ENCODE measurements at places on chromosomes 6 and 20.

- DNase-seq: no peak
These were observed 77.2 kb upstream of the EPHA7 start for GRCh38 chr6:93496548-93496947.

DNA sequence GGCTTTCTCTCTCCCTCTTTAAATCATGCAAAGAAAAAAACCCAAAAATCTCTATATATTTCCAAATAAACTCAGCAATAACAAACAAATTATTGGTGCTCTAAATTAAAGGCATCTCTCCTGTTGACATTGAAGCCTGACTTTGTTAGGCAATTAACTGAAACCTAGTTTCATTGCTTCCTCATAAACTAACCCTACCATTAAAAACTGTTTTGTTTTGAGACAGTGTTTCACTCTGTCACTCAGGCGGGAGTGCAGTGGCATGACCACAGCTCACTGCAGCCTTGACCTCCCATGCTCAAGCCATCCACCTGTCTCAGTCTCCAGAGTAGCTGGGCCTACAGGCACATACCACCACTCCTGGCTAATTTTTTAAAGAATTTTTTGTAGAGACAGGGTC, 34.9 kb downstream of the PIGU start:
- no peak for DNase-seq

DNA sequence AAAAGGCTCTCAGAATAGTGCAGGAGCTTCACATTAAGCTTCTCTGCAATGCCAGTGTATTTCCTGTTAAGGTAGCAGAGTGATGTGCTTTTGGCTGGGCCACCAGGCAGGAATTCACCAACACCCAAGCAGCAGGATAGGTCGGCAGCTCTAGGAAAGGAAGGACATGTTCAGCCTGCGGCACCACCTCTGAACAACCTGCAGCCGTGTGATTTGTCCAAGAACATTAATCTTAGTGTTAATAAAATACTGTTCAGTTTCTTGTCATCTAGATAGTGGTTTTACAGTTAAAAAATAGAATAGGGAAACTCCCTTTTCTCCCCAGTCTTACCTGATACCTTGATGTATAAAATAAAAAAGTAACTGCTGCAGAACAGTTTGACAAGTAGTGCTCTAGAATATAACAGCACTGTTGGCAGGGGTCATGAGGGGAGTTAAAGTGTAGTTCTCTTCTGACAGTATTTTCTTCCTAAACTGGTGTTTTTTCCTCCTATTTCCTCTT, 18.8 kb downstream of the ZNF292 start:
- DNase-seq: no peak

DNA sequence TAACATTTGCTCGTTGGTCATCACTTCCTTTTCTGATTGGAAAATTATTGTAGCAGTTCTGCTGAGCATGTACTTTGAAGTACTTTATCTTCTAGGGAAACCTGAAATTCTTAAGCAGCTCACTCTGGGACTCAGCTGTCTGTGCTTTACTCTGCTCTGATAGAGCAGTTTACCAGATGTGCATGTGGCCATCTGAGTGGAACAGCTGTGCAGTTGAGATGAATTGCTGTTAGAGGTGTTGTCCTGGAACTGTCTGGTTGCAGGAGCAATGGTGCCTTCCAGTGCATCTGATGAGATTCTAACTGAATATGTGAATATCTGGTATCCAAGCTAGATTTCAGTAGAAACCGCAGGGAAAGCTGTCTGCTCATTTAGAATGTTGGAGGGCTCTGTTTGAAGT, 27.2 kb downstream of the PANK2 start:
- DNase-seq: no peak

- no peak for DNase-seq
These were observed 203.6 kb downstream of the PLCB1 start for GRCh38 chr20:8335495-8336195.

DNA sequence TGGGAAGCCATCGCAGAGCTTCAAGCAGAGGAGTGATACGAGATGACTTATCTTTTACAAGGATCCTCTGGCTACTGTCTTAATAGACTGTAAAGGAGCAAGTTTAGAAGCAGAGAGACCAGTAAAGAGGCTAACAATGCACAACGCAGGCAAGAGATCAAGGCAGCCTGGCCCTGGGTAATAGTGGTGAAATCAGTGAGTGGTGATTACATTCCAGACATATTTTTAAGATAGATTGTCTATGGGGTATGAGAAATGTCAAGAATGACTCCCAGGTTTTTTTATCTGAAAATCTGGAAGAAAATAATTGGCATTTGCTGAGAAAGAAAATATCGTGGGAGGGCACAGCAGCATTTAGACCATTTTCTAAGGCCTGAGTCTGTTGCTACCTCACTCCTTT, 213.6 kb upstream of the HTR1E start:
- DNase-seq: peak; percentile 3

- DNase-seq: no peak
These were observed 235.2 kb upstream of the ASCC3 start for GRCh38 chr6:101116337-101116736.

DNA sequence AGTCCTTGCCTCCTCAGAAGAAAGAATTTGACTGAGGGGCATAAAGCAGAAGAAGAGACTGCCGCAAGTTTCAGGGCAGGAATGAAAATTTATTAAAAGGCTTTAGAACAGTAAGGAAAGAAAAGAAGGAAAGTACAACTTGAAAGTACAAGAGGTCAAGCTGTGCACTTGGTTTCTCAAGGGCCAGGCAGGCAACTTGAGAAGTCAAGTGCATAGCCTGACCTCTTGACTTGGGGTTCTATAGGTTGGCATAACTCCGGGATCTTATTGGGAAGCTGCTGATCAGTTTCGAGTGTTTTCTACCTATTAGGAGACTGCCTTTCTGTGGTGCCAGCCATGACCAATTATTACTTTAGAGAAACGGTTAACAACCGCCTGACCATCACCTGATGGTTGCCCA, 237.0 kb upstream of the RGS17 start:
- no peak for DNase-seq

DNA sequence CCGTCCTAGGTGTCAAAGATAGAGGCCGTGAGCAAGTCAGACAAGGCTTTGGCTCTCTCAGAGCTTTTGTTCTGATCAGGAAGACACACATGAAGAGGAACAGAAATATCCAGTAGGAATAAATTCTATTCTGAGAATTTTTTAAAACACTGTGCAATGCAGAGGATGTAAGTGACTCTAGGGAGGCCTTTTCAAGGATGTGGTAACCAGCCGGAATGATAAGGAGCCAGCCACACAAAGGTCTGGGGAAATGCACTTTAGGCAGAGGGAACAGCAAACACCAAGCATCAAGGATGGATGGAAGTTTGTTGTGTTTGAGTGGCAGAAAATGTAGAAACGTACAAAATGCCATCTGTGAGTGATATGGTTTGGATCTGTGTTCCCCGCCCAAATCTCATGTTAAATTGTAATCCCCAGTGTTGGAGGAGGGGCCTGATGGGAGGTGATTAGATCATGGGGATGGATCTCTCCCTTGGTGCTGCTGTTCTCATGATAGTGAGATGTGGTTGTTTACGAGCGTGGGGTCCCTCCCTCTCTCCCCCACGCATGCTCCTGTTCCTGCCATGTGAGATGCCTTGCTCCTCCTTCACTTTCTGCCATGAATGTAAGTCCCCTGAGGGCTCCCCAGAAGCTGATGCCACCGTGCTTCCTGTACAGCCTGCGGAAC, 93.6 kb upstream of the CDYL start:
- DNase-seq: peak; percentile 20

- DNase-seq: no peak
These were observed 142.8 kb downstream of the VEGFA start for GRCh38 chr6:43912598-43913371.

GRCh38 chr6:143236151-143236798, 175.6 kb downstream of the AIG1 start:
- no peak for DNase-seq

DNA sequence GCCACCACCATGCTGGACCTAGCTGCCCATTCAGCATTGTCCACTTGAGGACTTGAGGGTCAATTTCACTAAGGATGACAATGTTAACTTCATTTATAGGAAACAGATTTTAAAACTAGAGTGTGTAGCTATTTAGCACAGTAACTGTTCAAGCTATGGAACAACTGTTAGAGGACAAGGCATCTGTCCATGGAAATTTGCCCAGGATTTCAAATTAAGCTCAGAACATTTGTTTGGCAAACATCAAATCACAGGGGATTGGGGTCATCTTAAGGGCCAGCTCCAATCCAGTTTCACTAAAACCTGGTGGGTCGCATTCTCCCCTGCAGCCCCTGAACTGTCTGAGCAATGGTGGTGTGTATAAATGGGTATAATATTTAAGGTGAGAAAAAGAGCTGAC, 35.1 kb downstream of the PM20D2 start:
- no peak for DNase-seq

GRCh38 chr6:167755461-167755860, 71.2 kb upstream of the AFDN start:
- DNase-seq: no peak

GRCh38 chr6:99132026-99132635, 184.4 kb upstream of the FBXL4 start:
- no peak for DNase-seq

DNA sequence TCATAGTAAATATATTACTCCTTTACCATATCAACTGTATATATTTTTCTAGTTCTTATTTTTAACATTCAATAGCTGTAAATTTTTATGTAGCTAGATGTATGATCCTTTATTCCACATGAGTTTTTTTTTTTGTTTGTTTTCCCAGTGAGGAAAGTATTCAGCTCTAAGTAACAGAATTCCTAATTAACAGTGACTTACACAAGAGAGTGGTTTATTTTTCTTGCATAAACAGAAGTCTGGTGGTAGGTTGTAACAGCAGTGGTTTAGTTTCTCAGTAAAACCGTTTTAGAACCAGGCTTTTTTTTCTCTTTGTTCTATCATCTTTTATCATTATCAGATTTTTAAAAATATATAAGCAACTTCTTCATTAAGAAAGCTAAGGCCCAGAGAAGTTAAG, 116.9 kb upstream of the FLRT3 start:
- no peak for DNase-seq

- DNase-seq: peak; percentile 39
These were observed 150.8 kb downstream of the PRL start for GRCh38 chr6:22145823-22146677.

DNA sequence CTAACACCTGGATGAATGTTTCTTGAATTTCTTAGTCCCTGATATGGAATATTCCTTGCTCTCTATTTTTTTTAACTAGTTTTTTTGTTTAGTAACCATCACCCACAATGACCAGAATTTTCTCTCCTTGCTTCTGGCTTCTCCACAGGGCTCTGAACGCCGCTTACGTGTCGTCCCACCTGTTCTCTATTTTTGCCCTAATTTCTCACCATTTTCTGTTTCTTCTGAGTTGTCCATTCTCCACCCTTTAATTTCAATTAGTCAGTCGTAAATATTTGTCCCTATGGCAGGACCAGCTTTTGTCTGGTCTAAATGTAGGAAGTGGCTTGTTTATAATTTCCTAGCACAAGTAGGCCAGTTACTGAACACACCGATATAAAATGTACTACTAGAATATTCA, 52.3 kb downstream of the PLCB4 start:
- DNase-seq: no peak

DNA sequence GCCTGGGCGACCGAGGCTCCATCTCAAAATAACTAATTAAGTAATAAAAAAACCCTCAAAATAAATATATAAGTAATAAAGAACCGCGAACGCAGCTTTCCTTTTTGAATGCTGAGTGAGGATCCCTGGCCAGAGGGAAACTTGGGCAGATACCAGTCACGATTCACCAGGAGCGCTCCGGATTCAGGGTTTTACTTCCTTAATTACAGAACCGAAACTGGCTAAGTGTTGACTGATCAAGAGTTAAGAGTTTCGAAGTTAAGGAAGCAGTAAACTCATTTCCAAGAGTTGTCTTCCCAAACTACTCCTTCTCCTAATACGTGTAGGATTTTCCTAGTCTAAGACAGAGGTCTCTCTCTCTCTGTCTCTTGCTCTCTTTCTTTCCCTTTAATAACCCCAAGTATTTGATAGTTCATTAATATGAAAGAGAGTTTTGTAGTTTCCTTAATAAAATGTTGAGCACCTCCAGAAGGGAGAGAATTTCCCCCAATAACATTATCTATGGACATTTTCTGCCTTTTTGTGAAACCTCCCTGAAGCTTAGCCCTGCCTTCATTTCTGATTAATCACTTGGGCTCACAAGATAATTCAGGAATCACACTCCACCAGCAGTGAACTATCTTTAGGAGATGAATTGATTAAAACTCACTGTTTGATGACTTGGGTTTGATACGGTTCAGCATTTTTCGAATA, 61.4 kb upstream of the ZNF217 start:
- DNase-seq: peak; percentile 21

GRCh38 chr6:170188571-170189001, 102.3 kb downstream of the DLL1 start:
- no peak for DNase-seq

DNA sequence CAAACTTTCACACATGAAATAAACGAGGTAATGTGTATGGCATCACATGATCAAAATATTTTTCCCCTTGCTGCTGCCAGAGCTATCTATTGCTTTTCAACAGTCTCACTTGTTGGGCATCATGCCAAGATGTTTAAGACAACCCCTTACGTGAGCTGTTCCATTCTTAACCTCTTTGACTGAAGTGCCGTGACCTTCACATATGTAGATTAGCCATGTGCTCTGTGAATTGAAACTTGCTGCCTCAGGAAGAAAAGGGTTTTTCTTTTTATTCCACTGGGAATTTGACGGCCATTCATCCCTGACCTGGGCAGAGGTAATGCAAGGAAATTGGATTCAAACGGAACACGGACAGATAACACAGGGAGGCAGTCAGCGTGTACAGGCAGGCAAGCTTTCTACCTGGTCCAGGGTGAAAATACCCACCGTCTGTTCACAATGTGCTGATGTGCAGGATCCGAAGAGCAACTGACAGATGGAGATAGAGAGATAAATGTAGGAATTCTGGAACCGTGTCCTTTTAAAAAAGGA, 14.2 kb downstream of the ARID1B start:
- DNase-seq: peak; percentile 62

DNA sequence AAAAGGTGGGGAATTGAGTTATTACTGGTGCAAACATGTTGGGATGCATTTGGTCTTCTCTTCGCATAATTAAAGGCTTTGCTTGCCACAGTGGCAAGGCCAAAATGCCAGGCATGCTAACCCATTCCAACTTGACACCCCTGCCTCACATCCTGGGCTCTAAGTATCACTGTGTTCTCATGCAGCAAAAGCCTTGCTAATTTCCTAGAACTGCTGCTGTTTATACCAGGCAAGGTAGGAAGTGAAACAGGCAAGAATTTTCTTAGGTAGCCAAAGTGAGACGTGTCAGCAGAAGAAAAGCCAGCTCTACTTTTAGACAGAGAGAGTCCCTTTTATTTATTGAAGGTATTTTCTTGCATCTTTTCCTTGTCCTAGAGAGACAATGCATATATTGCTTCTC, 41.2 kb downstream of the LYRM2 start:
- DNase-seq: no peak

DNA sequence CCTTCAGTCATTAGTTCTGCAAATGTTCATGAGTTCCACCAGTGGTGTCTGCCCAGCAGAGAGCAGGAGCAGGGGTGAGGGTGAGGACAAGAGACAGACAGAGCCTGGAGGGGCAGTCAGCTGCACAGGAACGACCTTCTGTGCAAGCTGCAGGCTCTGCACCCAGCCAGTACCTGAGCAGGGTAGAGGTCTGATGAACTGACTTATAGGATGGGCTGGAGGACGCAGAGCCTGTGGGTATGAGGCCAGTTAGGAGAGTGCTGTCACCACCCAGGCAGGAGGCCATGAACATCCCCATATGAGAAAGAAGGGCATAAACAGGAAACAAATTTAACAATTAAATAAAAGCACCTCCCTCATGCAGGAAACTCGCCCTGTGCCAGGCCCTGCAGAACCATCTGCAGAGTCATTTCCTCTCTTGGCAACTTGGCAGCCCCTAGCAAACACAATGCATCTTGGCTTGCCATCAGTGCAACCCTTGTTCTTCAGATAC, 17.9 kb downstream of the C6orf15 start:
- no peak for DNase-seq

GRCh38 chr20:25150016-25150415, 45.5 kb upstream of the ENTPD6 start:
- DNase-seq: no peak
